Brain pericyte (primary cell): ENCODE measurements at places on chromosomes 6 and 20.

DNA sequence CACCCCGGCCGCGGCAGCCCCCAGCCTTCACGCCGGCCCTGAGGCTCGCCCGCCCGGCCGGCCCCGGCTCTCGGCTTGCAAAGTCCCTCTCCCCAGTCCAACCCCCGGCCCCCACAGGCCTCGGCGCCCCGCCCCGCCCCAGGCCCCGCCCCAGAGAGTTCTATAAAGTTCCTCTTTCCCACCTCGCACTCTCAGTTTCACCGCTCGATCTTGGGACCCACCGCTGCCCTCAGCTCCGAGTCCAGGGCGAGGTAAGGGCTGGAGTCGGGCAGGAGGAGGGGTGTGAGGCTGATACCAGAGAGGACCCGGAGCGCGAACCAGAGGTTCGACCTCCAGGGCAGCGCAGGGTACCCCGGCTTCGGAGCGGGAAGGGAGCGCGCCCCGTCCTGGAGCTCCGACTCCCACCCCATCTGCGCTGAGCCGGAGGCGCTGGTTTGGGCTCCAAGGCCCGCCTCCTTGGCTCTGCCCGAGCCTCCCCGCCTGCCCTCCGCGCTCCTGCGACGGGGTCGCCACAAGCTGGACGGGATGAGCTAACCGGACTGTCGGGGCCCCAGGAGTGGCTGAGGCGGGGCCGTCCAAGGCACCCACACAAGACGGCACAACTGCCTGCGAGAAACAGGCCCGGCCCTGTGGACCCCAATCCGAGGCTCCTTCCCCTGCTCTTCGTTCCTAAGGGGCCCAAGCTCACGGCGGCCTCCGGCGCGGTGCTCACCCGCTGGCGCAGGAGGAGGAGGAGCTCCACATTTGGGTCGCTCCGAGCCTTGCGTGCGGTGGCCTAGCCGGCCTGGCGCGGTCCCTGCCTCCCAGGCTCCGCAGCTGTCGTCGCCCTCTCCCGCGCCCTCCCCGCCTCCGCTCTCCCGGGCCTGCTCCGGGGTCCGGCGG, at the start of gene IRF4:
IRF4 (plus strand) TSS at position 194 of the 882 bp plus-strand sequence. CDS start 1,401 bp downstream, outside the sequence.
- DNase-seq = no peak

GRCh38 chr6:37243816-37244370, 13.7 kb upstream of the TBC1D22B start:
- DNase-seq = no peak

GRCh38 chr6:112466373-112467151, 119.4 kb downstream of the RFPL4B start:
- DNase-seq = no peak

- peak; percentile 33 for DNase-seq
These were observed at the start of gene MACROD2 for GRCh38 chr20:13995086-13995665. MACROD2 (plus strand) TSS chr20:13995516.

DNA sequence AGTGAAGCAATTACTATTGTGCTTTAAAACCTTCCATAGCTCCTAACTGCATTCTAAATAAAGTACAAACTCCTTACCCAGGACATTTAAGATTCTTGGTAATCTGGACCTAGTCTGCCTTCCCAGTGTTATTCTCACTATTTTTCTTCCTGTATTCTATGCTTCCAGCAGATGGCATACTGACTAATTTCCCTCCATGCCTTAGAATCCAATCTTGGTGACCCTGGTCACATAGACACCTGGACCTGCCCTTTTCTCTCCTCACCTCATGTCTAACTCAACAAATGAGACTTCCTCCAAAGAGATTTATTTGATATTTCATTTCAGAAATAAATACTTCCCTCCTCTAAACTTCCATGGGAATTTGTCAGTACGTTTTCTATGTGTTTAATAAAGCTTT, 25.8 kb downstream of the ROS1 start:
- DNase-seq = no peak

DNA sequence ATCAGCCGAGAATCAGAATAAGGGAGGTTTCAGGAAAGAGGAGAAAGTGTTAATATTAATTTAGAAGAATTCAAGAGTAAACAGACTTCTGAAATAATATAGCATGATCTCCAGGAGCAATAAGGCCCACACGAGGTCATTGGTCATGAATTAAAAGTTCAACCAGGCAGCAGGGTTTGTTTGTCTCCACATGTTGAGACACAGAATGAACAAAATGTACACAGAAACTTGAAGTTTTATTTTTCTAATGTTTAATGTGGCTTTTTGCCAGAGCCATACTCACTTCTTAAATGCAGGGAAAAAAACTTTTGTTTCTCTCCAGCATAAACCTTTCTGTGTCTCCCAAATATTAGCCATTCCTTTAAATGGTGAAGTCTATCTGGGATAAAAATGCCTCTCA, 504.5 kb downstream of the HDGFL1 start:
- DNase-seq = peak; percentile 53

GRCh38 chr6:116932496-116932895, 55.5 kb downstream of the RFX6 start:
- no peak for DNase-seq

GRCh38 chr6:145924600-145924999, 39.6 kb downstream of the SHPRH start:
- no peak for DNase-seq

- DNase-seq = no peak
These were observed 16.3 kb downstream of the SIRT5 start for GRCh38 chr6:13590574-13591153.

- no peak for DNase-seq
These were observed 175.5 kb downstream of the BCAS1 start for GRCh38 chr20:53894707-53895384.

GRCh38 chr20:63268671-63269439, 3.8 kb upstream of the ARFGAP1 start:
- DNase-seq = no peak

DNA sequence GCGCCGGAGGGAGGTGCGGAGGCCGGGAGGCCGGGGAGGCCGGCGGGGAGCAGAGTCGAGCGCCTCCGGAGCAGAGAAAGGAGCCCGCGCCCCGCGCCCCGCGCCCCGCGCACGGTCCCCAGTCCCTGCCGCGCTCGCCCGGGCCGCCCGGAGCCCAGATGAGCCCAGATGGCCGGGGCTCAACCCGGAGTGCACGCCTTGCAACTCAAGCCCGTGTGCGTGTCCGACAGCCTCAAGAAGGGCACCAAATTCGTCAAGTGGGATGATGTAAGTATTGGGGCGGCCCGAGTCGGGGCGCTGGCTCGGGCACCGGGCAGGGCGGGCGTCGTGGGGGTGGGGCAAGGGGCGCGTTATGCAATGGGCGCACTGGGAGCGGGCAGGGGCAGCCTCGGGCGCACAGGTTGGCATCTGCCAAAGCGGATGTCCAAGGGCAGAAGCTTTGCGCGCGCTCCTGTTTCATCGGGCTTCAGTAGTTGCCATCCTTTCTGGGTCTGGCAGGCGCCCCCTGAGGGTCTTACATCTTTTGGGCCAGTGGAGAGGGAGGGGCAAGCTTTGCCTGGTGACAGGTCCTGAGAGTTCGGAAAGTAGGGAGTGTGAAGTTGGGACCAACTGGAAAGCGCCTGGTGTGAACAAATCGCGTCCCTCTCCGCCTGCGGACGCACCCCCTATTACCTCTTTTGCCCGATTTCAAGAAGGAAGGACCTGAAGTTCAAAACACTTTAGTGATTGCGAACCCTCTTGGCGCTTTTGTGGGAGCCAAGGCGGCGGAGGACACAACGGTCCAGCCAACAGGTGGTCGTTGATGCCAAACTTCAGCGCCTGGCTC, 631 bp downstream of the PLCB1 start:
- no peak for DNase-seq

DNA sequence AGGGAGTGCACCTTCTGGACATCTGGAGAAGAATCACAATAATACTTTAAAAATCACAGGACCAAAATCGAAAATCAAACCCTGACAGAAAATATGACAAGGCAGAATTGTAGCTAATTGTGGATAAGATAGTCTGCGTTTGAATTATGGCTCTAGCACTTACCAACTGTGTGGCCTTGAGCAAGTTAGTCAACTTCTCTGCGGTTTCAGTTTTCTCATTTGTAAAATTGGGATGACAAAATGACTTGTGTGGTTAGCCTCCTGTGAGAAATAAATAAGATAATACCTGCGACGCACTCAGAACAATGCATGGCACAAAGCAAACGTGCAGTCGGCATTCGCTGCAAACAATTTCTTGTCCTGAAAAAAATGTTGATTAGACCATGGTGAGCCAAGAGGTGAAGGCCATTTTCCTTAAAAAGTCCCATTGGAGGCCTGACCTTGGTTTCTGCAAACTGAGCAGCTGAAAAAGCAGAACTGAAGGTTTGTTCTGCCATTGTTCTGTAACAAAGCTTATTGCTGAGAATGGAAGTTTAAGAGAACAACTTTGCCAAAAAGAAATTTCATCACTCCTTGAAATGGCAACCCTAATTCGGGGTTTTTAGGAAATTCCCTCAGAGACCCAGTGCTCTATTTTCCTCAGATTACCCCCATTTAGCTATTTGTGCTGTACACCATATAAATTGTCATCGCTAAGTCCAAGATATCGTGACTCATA, 266.3 kb downstream of the ERMARD start:
- no peak for DNase-seq

- no peak for DNase-seq
These were observed 258.7 kb downstream of the DLL1 start for GRCh38 chr6:170032197-170032596.

DNA sequence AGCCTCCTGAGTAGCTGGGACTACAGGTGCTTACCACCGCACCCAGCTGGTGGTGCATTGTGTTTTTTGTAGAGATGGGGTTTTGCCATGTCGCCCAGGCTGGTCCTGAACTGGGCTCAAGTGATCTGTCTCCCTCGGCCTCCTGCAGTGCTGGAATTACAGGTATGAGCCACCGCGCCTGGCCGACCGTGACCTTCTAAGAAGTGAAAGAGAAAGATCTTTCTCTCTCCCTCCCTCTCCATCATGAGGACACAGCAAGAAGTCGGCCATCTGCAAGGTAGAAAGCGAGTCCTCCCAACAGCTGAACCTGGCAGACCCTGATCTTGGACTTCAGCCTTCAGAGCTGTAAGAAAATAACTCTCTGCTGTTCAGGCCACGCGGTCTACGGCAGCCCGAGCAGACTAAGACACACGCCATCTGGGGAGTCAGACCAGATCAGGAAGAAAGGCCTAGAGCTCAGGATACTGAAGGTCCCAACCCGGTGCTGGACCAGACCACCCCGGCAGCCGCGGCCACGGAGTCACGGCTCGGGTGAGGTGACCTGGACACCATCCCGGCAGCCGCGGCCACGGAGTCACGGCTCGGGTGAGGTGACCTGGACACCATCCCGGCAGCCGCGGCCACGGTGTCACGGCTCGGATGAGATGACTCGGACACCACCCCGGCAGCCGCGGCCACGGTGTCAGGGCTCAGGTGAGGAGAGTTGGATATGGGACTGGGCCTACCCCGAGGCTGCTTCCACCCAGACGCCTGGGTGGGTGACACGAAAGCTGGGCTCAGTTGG, 9.6 kb downstream of the GMEB2 start:
- DNase-seq = no peak

- no peak for DNase-seq
These were observed 34.8 kb downstream of the PSMG4 start for GRCh38 chr6:3293271-3294155.

DNA sequence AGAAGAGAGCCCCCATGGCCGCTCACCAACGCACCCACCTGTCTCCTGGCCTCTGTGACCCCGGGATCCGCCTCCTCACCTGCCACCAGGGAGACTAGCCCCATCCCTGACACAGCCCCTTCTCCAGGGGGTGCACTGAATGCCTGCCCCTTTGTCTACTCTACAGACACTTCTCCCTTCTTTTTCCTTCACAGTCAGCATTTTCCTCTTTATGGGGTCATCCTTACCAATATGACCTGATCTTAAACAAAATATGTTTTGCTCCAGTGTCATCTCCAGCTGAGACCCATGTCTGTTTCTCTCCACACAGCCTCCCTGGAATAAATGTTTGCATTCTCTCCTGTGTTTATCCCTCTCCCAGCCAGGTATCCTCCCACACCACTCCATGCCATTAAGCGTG, 14.6 kb upstream of the CCR6 start:
- DNase-seq = no peak

GRCh38 chr6:36829919-36830544, 9.2 kb downstream of the CPNE5 start:
- DNase-seq = no peak

GRCh38 chr6:107140581-107140980, 25.3 kb upstream of the BEND3 start:
- DNase-seq = no peak

DNA sequence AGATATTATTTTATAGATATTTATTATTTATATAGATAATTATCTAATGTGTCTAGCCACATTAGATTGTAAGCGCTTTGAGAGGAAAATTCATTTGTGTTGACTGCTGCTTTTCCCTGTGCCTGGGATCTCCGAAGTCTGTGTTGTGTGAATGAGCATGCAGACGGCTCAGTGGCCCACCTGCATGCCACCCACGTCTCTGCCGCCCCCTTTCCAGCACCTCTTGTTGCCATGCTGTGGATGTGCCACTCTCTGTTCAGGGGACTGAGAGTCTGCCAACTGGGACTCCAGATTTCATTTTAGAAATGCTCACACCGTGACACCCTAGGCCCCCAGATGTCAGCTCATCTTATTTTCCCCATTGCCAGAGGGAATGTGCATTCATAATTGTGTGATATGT, 139.7 kb downstream of the JARID2 start:
- no peak for DNase-seq

DNA sequence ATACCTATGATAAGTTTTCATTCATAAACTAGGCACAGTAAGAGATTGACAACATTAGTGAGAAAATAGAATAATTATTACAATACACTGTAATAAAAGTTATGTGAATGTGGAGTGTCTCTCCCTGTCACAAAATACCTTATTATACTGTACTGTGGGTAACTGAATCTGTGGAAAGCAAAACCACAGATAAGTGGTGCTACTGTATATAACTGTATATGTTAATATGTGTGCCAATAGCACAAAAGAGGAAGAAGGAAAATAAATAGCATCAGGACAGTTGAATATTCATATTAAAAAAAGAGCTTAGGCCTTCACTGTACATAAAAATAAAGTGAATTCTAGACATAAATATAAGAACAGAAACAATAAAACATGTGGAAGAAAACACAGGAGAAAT, 243.5 kb downstream of the CDKAL1 start:
- DNase-seq = no peak

DNA sequence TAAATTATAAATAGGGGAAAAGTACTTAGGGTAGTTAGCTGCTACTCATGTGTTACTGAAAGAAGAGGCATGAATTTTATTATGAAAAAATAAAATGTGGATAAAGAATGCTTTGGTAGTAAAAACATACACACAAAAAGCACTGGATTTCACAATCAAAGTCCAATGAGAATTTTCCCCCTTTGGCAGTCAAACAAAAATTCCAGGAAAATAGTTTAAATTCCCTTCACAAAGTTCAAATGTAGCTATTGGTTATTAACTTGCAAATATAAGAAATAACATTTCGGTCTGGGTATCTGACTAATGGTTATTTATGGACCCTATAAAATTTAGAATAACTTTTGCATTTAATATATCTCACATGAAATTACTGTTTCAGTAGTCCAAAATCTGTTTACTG, 210.4 kb downstream of the FOXC1 start:
- DNase-seq = no peak

- DNase-seq = no peak
These were observed 2.0 kb downstream of the TSHZ2 start for GRCh38 chr20:52974179-52974594.

GRCh38 chr20:19205981-19206396, 6.5 kb upstream of the SLC24A3 start:
- DNase-seq = no peak

- no peak for DNase-seq
These were observed 12.6 kb upstream of the BNIP5 start for GRCh38 chr6:36349240-36349639.

- DNase-seq = no peak
These were observed 164.5 kb downstream of the MOXD1 start for GRCh38 chr6:132236744-132237143.
